ENCODE measurements at places on chromosomes 5 and 9. TPM values are rescaled to one million over a fixed set of nuclear protein-coding genes. Genes with fewer than 3 reads are reported as not detected.

DNA sequence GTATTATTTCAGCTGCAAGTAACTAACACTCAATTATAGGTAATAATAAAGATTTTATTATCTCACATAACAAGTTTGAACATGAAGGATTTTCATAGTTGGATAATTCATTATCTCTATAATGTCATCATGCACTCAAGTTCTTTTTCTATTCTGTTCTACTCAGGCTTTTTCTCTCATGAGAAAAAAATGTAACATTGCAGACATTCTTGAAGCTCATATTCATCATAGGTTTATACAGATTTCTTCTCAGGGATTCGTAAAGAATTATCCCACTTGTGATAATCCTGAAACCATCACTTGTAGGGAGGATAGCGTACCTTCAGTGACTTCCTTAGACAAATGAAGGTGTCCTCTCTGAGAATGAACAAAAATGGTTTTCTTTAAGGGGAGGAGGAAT is 150.3 kb downstream of the XRCC4 start:
- H3K27me3 ChIP-seq: no peaks in the 10 kb centered on the region
- no peaks in the 10 kb centered on the region for H3K4me1 ChIP-seq
- no peak overlapping the region for H3K27ac ChIP-seq
- DNase-seq: no peak

DNA sequence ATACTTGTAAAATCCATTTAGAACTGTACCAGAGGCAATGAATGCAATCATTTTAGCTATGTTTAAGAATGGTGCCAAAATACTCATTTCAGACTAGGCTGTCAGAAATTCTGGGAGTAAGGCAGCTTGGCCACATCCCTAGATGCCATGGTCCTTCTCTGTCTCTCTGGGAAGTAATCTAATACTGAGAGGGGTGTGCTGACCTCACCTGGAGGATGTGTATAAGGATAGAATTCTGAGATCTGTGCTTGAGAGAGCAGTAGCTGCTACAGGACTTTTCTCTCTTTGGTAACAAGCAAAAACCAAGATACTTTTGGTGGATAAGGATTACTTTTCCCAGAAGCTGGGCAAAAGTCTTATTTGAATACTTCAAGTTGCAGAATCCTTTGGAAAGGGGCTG is 68.1 kb upstream of the MRPS30 start:
- no peaks in the 10 kb centered on the region for H3K27me3 ChIP-seq
- H3K4me3 ChIP-seq: no peak overlapping the region
- no peaks in the 10 kb centered on the region for H3K4me1 ChIP-seq

DNA sequence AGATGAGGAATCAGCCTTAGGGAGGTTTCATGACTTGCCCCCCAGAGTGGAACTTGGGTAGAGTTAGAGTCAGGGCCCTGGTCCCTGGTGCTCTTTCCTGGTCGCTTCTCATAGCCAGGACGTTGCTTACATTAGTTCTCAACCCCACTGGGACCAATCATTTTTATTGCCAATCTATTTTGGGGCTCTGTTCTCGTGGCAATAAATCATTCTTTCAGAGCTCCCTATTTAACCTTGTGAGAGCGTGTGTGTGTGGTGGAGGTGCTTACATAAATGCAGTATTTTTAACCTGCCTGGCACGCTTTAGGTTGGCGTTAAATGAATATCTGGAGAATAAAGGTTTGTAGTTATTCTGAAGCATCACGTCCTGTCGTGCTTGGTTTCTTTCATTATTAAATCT is 4.1 kb downstream of the TRIO start:
- DNase-seq: no peak
- H3K27ac ChIP-seq: no peak overlapping the region
- no peak overlapping the region for H3K4me3 ChIP-seq
- no peaks in the 10 kb centered on the region for H3K36me3 ChIP-seq
- H3K27me3 ChIP-seq: no peaks in the 10 kb centered on the region

The RALGDS gene
- 67.8 TPM for polyA plus RNA-seq

DNA sequence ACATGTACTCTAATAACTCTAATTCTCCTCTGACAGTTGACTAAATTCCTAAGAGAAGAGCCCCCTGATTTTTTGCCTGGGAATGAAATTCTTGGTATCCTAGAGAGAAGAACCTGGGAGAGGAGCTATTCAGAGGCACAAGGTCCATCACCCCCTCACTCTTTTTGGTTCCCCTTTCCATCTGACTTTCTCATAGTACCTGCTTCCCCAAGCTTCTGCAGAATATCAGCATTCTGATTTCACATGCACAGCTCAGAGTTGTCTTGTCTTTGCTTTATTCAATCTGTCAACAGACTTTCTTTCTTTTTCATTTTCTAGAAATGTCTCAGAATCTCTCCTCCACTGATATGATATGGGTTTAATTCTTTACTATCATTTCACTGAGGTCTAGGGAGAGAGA is 141.5 kb upstream of the FBXL17 start:
- no peak overlapping the region for H3K4me3 ChIP-seq
- no peak for DNase-seq
- H3K36me3 ChIP-seq: no peaks in the 10 kb centered on the region
- no peak overlapping the region for H3K27ac ChIP-seq

- H3K4me3 ChIP-seq: no peak overlapping the region
- H3K36me3 ChIP-seq: no peaks in the 10 kb centered on the region
- H3K27ac ChIP-seq: no peak overlapping the region
- no peaks in the 10 kb centered on the region for H3K27me3 ChIP-seq
- DNase-seq: no peak
- H3K4me1 ChIP-seq: no peaks in the 10 kb centered on the region
Measured at GRCh38 chr9:108776920-108777639, 78.7 kb downstream of the ACTL7B start.

The CREBRF gene
- 93.1 TPM for polyA plus RNA-seq

GRCh38 chr9:95727947-95728520 is 147.5 kb upstream of the ERCC6L2 start:
- no peak overlapping the region for H3K4me3 ChIP-seq
- peaks cover 34% of the 10 kb centered on the region for H3K4me1 ChIP-seq
- DNase-seq: no peak
- H3K27ac ChIP-seq: no peak overlapping the region
- H3K27me3 ChIP-seq: no peaks in the 10 kb centered on the region

GRCh38 chr5:113319256-113320053 is 115.3 kb downstream of the TSSK1B start:
- H3K27ac ChIP-seq: no peak overlapping the region
- no peak for DNase-seq
- no peak overlapping the region for H3K4me3 ChIP-seq
- no peaks in the 10 kb centered on the region for H3K27me3 ChIP-seq
- H3K36me3 ChIP-seq: no peaks in the 10 kb centered on the region

DNA sequence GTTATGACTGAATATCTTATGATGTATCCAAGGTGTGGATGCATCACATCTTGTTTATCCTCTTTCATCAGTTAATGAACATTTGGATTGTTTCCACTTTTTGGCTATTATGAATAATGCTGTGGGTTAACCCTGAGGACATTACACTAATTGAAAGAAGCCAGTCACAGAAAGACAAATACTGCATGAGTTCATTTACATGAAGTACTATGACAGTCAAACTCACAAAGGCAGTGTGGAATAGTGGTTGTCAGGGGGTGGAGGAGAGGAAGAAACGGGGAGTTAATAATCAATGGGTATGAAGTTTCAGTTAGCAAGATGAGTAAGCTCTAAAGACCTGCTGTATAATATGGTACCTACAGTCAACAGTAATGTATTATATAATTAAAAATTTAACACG is 409.4 kb upstream of the CTNND2 start:
- no peak overlapping the region for H3K27ac ChIP-seq
- no peak overlapping the region for H3K4me3 ChIP-seq
- H3K27me3 ChIP-seq: no peaks in the 10 kb centered on the region
- no peak for DNase-seq

DNA sequence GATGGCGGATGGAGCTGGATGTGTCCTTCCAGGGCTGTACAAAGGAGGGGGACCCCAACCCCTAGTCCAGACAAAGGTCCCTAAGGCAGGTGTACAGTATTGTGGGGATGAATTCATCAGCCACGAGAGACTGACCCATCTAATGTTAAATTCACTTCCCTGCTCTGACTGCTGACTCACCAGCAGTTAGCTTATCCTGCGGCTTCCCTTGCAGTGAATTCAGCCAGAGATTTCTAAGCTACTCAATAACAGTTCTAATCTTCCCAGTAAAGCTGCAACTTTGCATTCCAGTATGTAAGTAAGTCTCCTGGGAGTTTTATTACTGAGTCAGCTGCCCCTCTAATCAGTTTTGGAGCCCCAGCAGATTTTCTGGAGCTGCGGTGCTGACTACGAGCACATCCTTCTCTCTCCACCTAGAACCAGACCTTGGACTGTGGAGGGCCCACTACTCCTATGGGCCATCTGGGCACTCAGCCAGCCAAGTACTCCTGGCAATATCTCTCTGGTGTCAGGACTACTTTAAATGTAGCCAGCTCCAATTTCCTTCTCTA is 16.1 kb downstream of the B4GALT1 start:
- H3K4me3 ChIP-seq: no peak overlapping the region
- H3K4me1 ChIP-seq: peaks cover 86% of the 10 kb centered on the region
- no peaks in the 10 kb centered on the region for H3K36me3 ChIP-seq
- H3K27me3 ChIP-seq: no peaks in the 10 kb centered on the region
- no peak overlapping the region for H3K27ac ChIP-seq

Data from CD4-positive, alpha-beta memory T cell (primary cell).